Skeletal muscle cell (primary cell): ENCODE measurements at places on chromosomes 1 and 21.

DNA sequence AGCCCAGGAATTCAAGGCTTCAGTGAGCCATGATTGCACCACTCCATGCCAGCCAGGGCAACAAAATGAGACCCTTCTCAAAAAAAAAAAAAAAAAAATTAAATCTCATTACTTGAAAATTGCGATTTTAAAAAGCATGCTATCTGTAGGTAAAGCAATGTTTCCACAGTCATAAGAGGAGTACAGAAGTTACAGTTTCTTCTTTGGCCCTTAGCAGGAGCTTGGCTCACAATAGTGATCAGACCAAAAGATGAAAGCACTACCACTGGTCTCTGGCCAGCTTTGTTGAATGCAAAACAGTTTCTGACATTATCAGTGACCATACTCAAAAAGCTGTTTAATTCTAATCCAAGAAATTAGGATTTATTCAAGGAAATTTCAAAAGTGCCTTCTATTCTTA lies 31.2 kb downstream of the VAV3 start:
- DNase-seq: no peak

DNA sequence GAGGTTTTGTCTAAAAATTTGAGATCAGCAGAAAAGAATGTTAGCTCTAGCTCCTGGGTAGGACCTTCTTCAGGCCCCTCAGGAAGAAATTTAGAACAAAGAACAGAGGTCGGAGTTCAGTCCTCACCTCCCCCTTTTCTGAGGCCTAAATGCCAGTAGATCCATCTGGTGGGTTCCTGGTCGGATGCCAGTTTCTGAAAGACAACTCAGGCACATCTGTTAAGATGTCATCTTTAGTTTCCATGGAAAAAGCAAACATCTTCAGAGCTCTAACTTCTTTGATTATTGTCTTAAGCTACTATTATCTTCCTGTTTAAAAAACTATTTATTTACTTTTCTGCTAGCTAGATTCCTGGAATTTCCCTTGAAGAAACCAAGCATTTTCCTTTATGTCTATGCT lies 37.1 kb upstream of the USP25 start:
- DNase-seq: no peak

- no peak for DNase-seq
Measured at GRCh38 chr1:230226007-230226800, 159.2 kb downstream of the GALNT2 start.

DNA sequence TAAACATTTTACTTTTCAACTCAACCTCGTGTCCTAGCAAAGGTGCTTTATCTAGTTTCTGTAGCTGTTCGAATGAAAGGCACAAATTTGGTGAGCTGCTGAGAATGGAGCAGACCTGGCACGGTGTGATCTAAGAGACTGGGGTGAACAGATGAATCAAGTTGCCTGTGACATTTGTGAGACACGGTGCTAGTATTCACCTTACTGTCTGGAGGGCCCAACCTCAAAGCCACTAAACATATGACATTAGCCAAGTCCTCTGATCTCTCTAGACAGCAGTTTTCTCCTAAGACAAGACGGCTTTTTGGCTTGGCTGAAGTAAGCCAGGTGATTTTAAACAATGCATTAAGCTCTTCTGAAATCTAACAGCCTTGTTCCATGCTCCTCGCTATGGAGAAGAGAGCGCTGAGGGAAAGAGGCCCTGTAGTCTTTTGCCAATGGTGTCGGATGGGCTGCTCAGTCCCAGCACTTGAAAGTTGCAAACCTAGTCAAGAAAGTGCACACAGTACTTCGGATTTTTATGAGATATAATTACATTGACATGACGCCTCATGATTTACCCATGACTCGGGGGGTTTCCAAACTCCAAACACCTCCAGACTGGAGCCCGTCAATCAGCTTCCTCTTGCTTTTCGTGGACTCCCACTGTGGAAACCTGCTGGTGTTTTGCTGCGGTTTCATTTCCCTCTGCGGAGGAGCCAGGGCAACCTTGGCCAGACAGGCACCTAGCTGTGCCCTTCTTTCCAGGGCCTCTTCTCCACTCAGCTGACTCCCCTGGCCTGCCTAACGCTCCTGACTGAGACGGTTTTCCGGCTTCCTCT lies 794 bp upstream of the TOR3A start:
- no peak for DNase-seq

DNA sequence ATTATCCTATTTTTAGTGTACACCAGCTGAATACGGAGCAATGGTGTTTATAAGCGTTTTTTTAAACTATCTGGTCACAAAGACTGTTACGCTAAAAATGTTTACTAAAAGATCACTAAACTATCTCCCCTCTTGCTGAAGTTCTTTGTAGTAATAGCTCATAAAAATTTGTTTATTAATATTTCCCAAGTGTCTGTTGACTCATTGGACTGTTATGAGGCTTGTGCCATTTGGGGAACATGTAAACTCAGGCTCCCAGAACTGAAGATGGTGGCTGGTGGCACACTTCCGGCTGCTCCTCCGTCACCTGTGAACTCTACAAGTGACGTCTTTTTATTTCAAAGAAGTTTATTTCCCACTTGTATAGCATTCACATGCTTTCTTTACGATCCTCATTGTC lies 46.3 kb downstream of the AIDA start:
- no peak for DNase-seq

DNA sequence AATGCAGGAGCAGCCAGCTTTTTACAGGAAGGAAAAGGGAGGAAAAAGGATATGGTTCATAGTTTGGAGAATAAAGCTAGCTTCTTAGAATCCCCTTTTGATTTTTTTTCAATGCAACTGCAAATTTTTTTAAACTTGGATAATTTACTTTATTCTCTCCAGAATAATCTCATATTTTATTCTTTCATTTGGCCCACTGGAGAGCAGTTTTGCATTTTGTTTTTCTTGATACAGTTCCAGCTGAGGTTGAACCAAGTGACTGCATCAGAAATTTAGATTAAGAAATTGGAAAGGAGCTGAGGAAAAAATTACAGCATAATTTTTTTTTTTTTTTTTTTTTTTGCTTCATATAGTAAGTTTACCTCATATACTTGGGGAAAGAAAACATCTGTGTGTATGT lies 22.8 kb downstream of the GABPA start:
- no peak for DNase-seq

DNA sequence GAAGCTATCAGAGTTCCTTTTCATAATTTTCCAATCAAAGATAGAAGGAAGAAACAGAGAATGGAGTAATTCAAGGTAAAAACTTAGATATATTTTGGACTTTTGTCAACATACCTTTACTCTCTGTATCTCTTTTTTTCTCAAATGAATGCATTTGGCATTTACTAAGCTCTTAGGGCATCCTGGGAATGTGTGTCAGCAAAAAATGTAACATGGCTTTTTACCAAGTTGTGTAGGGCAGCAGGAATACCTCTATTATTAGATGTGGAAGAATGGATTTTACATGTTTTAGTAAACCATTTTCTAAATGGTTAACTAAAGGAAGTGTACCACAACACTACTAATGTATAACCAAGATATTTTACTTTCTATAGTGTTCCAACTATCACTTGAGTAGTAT lies 4.2 kb upstream of the COL11A1 start:
- no peak for DNase-seq

GRCh38 chr21:33026878-33027400 lies 1.2 kb downstream of the OLIG2 start:
- no peak for DNase-seq

DNA sequence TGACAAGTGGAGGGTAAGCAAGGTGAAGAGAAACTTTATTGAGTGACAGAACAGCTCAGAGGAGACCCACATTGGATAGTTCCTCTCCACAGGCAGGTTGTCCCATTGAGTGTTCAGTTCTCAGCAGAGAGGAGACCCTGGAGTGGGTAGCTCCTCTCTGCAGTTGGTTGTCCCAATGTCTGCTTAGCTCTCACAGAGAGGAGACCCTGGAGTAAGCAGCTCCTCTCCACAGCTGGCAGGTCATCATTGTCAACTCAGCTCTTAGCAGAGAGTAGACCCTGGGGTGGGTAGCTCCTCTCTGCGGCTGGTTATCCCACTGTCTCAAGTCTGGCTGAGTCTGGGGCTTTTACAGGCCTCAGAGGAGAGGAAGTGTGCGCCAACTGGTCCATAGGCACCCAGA lies 6.0 kb upstream of the CHD1L start:
- no peak for DNase-seq

GRCh38 chr21:25234857-25235801 lies 372.2 kb downstream of the MRPL39 start:
- DNase-seq: no peak

DNA sequence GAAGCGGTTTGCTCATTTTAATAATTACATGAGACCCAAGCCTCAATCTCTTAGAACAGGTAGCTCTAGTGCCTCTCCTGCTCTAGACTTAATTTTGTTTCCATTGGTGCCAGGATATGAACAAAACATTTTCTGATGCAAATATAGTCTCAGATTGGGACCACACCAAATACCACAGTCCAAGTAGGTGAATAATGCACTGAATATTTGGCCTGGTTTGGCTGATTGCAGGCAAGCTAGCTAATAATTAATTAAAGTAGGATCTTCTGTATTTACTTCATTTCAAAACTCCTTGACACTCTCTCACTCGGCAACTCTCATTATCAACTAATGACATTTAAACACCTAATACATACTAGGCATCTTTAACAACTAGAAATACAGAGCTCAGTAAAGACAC lies 219.6 kb downstream of the LTN1 start:
- DNase-seq: no peak

- no peak for DNase-seq
Measured at GRCh38 chr1:224617410-224618355, 1.6 kb downstream of the CNIH3 start.

DNA sequence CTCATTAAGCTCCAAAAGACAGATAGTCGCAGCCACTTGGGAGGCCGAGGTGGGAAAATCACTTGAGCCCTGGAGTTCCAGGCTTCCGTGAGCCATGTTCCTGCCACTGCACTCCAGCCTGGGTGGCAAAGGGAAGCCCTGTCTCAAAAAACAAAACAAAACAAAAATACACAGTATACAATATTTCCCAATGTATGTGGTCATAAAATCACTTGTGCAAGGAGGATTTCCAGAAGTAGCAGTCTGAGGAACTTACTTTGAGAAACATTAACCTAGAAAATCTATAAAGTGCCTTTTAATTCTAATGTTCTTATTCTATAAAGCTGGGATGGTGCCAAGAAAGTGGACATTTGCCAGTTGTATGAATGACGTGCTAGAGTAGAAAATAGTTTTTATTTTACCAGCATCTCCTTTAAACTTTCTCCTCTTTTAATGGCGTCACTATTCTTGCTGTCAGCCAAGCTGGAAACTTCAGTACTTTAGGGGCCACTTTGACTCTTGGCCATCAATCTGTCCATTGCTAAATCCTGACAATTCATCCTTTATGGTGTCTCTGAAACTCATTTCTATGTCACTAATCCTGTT lies 22.5 kb downstream of the FAM177B start:
- DNase-seq: no peak

DNA sequence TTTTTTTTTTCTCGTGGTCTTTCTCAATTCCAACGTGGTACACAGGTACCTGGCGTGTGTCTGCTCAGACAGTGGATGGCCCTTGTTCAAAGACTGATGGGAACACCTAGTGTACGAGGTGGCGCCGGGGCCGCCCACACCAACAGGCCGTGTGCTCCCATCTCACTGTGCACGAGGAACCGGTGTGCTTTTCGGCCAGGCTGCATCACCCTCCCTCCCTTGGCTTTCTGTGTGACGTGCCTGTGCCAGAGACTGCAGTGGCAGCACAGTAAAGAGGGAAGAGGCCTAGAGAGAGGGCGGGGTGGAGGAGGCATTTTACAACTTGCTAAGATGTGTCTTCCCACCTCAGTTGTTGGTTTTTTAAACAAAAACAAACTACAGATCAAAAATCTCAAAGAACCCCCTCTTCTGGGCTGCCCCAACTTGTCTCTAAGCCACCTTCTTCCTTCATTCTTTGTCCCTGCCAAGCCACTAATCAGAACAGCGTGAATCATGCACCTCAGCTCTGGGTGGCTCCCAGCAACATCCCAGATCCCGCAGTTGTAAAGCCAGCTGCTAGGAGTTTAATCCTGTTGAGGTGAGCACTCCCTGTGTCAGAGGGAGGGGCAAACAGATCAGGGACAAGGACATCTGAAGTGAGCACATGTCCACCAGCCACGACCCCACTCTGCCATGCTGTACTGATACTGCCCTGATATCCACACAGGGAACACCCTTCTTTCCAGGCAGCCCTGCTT lies 20.7 kb downstream of the IRF2BP2 start:
- no peak for DNase-seq

GRCh38 chr21:34187935-34188334 lies 114.6 kb downstream of the MRPS6 start:
- peak; percentile 7 for DNase-seq

- no peak for DNase-seq
Measured at GRCh38 chr1:207459008-207459407, 4.9 kb downstream of the CR2 start.

DNA sequence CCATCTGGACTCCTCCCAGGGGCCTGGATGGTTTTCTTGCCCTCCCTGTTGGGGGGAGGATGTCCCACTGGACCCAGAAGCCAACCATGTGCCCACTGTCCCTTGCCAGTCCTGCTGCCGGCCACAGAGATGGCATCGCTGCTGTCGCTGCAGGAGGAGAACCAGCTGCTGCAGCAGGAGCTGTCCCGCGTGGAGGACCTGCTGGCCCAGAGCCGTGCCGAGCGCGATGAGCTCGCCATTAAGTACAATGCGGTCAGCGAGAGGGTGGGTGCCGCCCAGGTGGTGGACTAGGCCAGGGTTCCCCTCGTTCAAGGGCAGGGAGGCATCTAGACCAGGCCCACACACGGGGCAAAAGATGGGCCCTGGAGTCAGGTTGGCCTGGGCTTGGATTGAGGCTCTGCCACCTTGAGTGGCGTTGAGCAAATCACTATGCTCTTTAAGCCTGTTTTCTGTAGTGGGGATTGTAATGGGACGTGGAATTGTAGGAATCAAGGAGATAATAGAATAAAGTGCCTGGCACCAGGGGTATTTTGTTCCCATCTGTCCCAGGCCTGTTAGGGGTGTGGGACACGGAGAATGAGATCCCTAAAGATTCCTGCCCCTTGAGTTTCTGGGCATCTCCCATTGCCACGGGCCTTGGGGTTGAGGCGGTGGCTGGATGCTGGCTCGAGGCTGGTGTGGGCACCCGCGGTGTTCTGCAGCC lies 2.6 kb downstream of the CROCC start:
- no peak for DNase-seq

DNA sequence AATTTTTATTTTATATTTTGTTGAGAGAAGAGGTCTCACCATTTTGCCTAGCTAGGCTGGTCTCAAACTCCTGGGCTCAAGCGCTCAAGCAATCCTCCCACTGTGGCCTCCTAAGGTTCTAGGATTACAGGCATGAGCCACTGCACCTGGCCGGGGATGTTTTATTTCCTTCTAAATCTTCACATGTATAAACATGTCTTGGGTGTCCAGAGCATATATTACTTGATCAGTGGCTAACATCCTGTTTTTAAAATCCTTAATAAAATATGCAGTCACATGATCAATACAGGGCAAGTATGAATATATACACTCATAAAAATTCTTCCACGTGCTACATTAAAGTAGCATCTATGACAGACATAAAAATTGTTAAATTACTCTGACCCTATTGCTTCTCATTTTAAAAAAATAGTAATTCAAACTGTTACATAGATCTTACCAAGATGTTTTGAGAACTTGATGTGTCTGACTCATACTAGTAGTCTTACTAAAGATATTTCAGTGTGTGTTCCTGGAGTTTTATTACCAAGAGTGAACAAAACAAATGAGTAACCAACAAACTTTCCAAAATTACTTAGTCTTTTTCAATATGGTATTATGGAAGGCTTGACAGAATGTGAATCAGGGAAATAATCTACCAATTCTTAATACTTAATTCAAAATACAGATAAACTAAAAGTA lies 222.5 kb downstream of the SLC45A1 start:
- peak; percentile 58 for DNase-seq

GRCh38 chr1:62977366-62977765 lies 193.4 kb downstream of the ATG4C start:
- DNase-seq: no peak
